AG09319 (cell line): ENCODE measurements at places on chromosomes 12 and 14.

DNA sequence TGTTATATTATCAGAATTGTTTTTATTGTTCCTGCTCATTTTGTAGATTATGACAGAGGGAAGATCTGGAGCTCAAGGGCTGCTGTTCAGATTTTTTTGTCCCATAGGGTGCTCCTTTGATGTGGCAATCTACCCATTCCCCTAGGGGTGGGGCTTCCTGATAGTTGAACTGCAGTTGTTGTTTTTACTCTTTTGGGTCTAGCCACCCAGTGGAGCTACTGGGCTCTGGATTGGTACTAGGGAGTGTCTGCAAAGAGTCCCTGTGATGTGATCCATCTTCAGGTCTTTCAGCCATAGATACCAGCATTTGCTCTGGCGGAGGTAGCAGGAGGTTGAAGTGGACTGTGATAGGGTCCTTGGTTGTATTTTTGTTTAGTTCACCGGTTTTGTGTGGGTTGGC lies 57.9 kb upstream of the SLCO1B1 start:
- no peak for DNase-seq

DNA sequence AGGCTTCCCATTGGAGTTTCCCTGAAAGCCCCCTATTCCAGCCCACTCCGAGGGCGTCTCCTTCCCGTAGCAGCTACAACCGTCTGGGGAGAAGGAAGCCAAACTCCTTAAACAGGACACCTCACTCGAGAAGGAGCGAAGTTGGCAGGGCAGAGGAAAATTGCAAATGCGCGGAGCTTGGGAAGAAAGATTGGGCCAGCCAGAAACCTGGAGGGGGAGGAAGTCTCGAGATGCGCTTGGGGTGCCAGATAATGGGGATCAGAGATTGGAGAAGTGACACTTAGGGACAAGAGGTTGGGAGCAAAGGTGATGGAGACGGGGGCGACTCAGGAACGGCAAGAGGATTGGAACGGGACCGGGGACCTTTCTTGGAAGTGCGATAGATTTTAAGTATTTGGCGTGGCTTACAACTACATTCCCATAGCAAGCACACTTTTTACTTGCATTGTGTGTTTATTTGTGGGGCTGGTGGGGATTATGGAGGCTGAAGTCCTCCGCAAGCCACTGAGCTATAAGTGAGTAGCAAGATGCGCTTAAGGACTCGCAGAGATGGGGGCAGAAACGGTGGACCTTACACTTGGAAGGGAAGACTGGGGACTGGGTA lies 926 bp downstream of the HRK start:
- DNase-seq, result no peak

DNA sequence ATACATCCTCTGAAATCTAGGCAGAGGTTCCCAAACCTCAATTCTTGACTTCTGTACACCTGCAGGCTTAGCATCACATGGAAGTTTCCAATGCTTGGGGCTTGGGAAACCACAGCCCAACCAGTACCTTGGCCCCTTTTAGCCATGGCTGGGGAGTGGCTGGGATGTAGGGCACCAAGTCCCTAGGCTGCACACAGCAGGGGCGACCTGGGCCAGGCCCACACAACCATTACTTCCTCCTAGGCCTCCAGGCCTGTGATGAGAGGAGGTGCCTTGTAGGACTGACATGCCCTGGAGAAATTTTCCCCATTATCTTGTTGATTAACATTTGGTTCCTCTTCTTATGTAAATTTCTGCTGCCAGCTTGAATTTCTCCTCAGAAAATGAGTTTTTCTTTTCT lies 1387.4 kb downstream of the FSCB start:
- DNase-seq, result no peak

DNA sequence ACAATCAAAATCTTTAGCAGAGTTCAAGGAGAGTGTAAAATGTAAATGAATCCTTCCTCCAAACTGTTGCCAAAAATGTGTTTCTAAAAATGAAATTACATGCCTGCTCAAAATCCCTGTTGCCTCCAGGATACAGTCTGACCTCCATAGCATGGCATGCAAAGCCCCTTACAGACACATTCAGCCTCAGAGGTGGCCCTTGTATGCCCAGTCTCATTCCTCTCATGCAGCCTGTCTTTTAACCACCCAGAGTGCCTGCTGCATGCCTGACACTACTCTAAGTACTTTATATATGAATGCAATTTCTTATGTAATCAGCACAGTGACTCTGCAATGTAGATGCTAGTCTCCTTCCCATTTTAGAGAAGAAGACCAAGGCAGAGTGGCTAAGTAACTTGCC lies 24.4 kb upstream of the PTPRQ start:
- DNase-seq, result peak; percentile 10

- DNase-seq, result no peak
Measured at GRCh38 chr14:55913324-55914025, 204.7 kb upstream of the PELI2 start.

GRCh38 chr12:124963211-124963610 lies 25.7 kb downstream of the DHX37 start:
- no peak for DNase-seq

DNA sequence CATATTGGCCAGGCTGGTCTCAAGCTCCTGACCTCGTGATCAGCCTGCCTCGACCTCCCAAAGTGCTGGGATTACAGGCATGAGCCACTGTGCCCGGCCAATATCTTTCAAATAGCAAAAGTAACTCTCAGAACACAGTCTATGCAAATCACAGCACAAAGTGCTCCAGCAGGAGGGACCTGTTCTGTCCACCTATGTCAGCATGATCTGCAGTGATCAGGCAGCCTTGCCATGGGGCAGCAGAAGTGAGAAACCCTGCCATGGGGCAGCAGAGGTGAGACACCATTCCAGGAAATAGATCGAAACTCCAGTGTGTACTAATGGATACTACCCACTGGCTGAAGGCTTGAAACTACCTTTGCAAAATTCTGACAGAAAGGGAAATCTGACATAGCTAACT lies 78.5 kb upstream of the EIF5 start:
- no peak for DNase-seq

DNA sequence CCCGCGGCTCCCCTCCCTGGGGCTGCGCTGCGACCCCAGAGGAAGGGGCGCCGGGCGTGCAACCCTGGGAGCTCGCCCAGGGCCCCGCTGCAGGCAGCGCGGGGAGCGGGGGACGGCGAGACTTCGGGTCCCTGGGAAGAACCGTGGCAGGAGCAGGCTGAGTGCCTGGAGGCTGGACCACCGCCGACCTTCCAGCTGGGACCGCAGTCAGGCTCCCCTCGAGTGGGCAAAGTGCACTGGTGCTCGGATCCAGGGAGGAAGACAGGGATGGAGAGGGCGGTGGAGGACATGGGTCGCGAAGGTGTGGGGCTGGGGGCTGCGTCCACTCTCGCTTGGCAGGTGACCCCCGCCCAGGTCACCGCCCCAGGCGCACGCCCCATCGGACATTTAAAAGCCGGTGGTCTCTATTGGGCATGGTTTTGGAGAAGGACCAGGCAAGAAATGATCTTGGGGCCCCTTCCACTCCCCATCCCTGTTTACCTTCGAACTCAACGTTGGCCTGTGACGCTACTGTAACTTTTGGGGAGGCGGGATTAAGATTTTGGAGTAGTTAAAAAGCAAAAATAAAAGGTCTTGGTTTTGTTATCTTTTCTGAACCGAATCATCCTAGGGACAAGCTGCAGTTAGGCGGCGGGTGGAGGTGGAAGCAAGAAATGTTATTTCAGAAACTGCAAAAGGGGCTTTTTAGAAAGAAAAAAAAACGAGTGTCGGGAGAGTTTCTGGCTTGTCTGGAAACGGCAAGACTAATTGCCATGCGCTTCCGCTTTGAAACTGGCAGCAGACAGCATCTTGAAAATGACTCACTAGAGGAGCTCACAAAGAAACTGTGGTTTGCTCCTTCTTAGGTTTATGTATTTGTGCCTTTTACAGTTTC lies 1.0 kb downstream of the ELK3 start:
- no peak for DNase-seq

- DNase-seq, result no peak
Measured at GRCh38 chr12:50734409-50735263, 29.3 kb upstream of the ATF1 start.

DNA sequence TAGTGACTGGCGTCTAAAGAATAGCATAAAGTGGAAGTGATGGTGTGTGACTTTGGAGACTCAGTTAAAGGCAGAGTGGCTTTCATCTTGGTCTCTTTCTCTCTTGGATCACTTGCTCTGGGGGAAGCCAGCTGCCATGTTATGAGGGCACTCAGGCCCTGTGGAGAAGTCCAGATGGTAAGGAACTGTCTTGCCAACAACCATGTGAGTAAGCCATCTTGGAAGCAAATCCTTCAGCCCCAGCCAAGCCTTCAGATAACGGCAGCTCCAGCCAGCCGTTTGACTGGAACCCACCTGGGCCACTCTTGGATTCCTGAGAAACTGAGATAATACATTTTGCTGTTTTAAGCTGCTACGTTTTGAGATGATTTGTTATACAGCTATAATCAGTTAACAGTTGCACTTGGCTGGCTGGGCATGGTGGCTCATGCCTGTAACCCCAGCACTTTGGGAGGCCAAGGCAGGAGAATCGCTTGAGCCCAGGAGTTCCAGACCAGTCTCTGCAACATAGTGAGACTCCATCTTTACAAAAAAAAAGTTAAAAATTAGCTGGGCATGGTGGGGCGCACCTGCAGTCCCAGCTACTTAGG lies 7.7 kb upstream of the LRRC23 start:
- DNase-seq, result no peak

- no peak for DNase-seq
Measured at GRCh38 chr14:19743256-19743655, at the start of gene OR4Q3. OR4Q3 (plus strand) TSS chr14:19743571.

DNA sequence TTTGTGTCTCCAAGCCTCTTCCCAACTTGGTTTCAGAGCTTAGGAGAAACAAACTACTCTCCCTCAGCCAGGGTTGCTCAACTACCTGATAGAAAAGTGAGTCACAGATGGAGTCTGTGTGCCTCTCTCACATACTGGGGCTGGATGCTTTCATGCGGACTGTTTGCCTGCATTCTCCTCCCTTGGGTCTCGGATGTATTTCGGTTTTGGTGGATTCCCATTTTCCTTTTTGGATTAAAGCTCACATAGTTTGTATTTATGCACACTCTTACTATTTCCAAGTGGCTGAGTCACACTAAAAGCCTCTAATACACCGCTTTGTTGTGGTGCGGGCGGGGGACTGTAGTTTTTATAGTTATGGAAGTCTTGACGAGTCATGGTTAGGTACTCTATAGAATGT lies 505.4 kb downstream of the LRFN5 start:
- no peak for DNase-seq

- DNase-seq, result no peak
Measured at GRCh38 chr12:120157678-120158077, 36.8 kb downstream of the GCN1 start.

DNA sequence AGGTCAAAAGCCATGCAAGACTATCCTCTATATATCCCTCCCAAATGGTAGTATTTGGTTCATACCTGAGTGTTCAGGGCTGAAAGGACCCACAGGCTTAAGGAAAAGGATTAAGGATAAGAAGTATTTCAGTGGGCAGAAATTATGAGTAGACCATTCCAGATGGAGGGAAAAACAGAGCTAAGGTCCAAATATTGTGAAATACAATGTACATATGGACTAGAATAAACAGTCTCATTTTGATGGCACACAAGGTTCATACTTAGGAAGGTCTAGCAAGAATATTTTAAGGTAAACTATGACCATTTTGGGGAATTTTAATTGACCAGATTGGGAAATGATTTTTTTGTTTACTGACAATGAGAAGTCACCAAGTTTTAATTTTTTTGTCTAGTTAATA lies 124.6 kb downstream of the PRKD1 start:
- no peak for DNase-seq

- DNase-seq, result no peak
Measured at GRCh38 chr12:113134071-113134470, 1.5 kb downstream of the RASAL1 start.

DNA sequence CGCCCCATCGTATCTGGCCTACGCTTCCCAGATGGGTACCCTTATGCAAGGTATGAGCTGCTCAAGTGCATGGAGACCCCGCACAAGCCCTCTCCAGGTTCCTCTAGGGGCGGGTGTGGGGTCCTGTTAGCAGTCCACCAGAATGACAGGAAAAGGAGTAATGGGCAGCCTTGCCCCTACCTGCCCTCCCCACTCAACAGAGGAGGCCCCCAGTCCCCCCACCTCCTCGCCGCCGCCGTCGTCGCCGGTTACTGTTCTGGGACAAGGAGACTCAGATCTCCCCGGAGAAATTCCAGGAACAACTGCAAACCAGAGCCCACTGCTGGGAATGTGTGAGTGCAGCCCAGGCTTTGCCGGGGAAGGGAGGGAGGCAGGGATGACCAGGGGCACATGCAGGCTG lies 6.0 kb downstream of the REC8 start:
- DNase-seq, result no peak

GRCh38 chr12:39919790-39920189 lies 186.1 kb downstream of the SLC2A13 start:
- DNase-seq, result no peak

DNA sequence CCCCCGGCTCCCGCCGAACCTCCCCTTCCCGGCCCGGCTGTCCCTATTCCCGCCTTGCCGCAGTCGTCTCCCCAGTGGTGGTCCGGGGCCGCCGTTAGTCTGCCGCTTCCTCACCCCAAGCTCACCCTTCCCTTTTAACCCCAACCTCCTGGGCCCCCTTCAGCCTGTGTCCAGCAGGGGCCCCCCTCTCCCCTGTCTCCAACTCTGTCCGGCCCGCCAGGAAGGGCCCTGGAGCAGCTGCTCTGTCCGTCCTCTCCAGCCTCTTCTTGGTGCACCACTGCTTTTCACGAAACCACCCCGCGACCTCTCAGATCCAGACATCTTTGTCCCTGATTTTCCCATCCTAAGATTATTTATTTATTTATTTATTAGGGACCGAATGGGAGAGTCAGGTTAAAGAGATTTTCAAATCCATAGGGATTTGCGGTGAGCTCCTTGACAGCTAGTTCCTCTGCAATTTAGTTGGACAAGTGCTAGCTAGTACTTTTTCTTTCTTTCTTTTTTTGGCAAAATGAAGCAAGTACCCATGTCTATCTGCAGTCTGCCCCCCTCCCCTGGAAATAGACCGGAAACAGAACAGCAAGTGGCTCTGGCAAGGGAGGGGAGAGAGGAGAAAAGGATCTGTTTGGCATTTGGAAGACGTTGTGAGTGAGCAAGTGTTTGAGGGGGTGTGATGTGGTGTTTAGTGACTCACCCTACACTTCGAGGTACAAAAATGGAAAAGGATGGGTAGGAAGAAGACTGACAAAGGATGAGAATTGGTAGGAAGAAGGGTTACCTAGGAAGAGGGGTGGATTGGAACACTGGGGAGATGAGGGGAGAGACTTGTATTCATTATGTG lies 632 bp downstream of the UBR7 start:
- DNase-seq, result no peak

DNA sequence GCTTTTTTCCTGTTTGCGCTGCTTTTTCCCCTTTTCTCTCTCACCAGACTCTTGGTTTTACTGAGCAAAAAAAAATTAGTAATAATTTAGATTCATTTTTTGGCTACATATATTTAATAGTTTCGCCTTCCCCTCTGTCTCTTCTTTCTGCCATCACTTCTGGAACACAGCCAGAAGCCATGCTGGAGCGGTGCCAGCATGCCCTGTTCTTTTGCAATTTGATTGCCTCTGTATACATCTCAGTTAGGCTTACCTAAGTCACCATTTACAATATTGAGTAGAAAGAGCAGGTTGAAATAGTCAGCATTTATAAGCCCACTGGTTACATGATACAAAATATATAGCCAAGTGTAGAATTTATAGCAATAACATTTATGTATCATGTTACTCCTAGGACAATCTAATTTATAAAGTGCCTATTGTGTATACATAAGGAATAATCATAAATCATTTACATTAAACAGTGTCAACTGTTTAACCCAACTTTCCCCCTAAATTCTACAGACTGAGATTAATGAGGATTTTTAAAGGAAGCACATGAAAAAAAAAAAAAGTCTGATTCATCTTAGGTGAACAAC lies 413.8 kb upstream of the SOX5 start:
- DNase-seq, result no peak

- no peak for DNase-seq
Measured at GRCh38 chr14:102594514-102595175, 2.2 kb downstream of the RCOR1 start.
